Cortex of kidney (tissue), 1 donor: ENCODE measurements at places on chromosomes 4 and X.
A peak's percentile ranks its signal among the peaks of the same experiment; 100 is the strongest.

- DNase-seq = no peak
These were observed 91.6 kb downstream of the SHROOM3 start for GRCh38 chr4:76526585-76526990.

DNA sequence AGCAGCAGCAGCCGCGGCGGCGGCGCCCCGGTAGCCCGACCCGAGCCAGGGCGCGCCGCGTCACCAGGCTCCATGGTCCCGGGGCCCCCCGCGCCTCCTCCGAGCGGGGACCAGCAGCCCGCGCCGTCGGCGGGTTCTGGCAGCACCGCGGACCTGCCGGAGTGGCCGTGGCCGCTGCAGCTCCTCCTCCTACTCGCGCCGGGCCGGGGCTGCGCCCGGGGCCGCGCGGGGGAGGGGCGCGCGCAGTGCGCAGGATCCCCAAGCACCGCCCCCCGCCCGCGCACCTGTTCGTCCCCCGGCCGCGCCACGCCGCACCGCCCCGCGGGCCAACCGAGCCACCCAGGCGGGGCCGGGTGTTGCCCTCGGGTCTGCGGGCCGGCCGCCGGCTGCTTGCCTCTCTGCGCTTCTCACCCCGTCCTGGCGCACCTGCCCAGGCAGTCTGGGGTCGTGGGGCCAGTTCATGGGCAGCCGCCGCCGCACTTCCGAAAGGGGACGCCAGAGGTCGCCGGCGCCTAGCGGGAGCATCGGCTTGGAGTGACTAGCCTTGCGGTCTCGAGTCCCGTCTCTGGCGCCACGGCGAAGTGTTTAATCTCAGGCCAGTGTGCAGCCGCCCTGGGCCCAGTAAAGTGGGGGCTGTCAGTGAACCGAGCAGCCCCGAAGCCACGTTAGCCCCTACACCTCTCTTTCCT lies at the start of gene SLC9A7:
Gene SLC9A7, minus strand, starts transcription at position 163 of the 689 bp plus-strand sequence. Its CDS starts 89 bp downstream, at position 74.
- peak; percentile 6 for DNase-seq

GRCh38 chrX:48848847-48849246 lies 13.4 kb upstream of the PCSK1N start:
- no peak for DNase-seq

GRCh38 chr4:24809815-24810405 lies 14.5 kb downstream of the SOD3 start:
- DNase-seq = no peak

DNA sequence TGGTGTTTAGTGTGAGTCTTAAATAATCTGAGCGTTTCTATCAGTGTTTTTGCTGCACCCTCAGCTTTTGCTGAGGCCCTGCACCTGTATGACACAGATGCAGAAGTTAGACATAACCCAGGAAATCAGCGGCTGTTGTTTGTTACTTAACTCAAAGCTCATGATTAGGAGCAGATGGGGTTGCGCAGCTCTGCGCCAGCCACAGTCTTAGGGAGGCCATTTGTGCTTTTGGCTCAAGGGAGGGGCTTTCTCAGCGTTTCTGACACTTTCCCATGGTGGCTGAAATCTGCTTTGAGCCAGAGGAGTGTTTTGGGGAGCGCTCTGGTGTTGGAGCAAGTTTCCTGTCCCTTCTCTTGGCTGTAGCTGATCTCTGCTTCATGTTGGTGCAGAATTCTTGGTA lies 433.8 kb downstream of the NAF1 start:
- no peak for DNase-seq

GRCh38 chrX:109747681-109748080 lies 14.6 kb upstream of the ACSL4 start:
- DNase-seq = no peak

DNA sequence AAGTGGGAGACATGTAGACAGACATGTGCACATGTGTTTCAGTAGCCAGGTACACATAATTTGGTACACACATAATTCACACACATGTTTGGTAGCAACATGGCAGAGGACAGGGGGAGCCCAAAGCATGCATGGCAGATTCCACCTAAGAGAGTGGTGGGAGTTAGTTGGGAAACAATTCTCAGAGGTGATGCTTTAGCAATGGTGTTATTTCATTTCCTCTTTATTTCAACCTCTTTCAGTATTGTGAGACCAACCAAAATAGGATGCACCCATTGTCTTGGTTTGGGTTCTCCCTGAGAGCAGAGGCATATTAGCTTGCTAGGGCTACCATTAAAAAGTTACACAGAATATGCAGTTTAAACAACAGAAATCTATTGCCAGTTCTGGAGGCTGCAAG lies 92.2 kb upstream of the ANXA3 start:
- DNase-seq = no peak
